CD4-positive, alpha-beta T cell treated with Interleukin-2 at 100 ng/mL for 4 hours (primary cell): ENCODE measurements at places on chromosomes 2 and 18.

DNA sequence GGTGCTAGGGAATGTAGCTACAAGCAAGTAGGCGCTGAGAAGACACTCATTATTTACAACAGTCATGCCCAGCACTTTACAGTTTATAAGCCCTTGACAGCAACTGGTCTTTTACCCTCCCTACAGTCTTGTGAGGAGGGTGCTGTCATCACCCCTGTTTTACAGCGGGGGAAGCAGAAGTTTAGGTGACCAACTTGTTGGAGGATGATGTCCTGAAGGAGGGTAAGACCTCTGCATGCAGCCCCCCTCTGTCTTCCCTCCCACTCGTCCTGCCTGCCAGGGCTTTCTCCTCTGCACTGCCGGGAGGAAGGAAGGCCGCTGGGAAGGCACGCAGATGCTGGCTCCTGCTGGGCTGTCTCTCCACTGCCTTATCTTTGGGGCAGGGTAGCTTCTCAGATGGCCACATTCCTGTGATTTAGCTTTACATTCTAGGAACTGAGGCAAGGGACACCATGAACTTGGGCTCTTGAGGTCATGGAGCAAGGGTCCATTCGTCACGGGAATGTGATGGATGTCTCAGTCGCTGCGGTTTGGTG lies 972 bp downstream of the IL1R1 start:
- DNase-seq, result no peak

- no peak for DNase-seq
These were observed 20.1 kb downstream of the TMEM17 start for GRCh38 chr2:62485761-62486438.

DNA sequence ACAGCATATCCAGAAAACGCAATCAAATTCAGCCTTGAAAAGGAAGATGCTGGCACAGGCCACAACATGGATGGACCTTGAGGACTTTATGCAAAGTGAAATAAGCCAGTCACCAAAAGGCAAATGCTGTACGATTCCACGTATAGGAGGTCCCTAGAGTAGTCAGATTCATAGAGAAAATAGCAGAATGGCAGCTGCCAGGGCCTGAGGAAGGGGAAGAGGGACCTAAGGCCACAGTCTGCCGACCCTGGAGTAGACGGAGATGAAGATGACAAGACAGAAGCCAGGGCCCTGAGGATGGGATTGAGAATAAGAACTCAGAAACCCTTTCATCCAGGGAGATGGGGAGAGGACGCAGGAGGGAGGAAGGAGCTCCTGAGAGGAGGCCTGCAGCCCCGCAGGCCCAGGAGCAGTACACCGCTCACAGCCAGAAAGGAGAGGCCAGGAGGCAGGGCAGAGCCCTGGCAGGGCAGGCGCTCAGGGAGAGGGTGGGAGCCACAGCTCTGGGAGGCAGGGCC lies 8.1 kb upstream of the MTERF4 start:
- DNase-seq, result no peak

DNA sequence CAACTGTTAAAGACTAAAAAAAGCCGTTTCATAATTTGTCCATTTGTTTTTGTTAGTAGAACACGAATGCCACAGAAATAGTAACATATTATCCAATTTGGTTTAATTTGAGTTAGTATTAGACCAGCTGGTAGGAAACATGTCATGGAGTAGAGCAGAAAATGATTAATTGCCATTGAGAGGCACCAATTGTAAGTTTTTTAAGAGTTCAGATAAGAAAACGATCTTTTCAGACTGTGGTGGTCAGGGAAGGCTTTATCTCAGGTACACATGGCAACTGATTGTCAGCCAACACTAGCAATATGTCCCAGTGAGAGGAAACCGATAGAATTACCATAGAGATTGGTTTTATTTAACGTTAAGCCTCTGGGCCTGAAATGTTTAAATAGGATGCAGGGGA lies 438.2 kb upstream of the MAP2 start:
- no peak for DNase-seq

DNA sequence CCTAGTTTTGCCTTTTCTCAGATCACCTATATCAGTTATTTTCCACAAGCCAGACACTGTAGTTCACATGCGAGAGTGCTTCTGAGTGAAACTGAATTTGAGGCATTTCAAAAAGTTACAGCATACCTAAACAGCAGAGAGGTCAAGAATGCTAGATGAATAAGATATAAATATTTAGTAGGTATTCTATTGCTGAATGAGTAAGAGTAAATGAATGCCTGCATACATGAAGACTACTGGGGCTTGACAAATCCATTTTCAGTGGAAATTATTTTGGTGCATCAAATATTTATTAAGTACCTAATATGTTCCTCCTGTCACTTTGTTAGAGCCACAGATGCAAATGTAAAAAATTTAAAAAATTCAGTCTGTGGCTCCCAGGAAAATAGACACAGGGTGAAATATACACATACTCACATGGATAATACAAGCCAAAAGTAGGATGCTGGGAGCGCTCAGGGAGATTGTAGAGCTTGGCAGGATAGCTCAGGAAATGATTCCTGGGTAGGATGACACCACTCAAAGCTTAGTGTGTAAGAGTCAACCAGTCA lies 27.6 kb upstream of the CDC42EP3 start:
- no peak for DNase-seq

- no peak for DNase-seq
These were observed 19.7 kb downstream of the FIGN start for GRCh38 chr2:163716101-163716500.

- DNase-seq, result peak; percentile 72
These were observed 102.3 kb downstream of the SPTBN1 start for GRCh38 chr2:54558188-54559005.

- no peak for DNase-seq
These were observed 250.0 kb upstream of the SLC39A10 start for GRCh38 chr2:195406886-195407603.

GRCh38 chr2:177165721-177166711 lies 46.6 kb upstream of the HNRNPA3 start:
- DNase-seq, result peak; percentile 17

GRCh38 chr2:1947316-1947715 lies 203.0 kb upstream of the PXDN start:
- no peak for DNase-seq

GRCh38 chr2:152427902-152428301 lies 92.9 kb downstream of the FMNL2 start:
- no peak for DNase-seq

- DNase-seq, result no peak
These were observed 14.4 kb downstream of the ELAC1 start for GRCh38 chr18:50982086-50982801.

DNA sequence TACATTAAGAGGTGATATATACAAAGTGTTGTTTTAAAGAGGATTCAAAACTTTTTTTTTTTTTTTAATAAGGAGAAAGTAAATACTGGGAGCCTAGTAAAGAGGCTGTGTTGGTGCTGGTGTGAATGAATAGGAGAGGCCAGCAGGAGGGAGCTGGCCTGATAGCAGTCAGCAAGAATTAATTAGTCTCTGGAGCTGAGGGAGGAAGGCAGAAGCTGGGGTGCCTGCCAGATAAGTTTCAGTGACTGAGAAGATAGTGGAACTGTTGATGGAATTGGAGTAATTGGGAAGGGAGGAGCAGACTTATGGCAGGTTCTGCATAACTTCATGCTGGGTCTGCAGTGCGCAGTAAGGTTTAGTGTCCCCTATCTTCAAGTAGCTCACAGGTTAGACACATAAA lies 36.2 kb upstream of the SNORC start:
- no peak for DNase-seq

DNA sequence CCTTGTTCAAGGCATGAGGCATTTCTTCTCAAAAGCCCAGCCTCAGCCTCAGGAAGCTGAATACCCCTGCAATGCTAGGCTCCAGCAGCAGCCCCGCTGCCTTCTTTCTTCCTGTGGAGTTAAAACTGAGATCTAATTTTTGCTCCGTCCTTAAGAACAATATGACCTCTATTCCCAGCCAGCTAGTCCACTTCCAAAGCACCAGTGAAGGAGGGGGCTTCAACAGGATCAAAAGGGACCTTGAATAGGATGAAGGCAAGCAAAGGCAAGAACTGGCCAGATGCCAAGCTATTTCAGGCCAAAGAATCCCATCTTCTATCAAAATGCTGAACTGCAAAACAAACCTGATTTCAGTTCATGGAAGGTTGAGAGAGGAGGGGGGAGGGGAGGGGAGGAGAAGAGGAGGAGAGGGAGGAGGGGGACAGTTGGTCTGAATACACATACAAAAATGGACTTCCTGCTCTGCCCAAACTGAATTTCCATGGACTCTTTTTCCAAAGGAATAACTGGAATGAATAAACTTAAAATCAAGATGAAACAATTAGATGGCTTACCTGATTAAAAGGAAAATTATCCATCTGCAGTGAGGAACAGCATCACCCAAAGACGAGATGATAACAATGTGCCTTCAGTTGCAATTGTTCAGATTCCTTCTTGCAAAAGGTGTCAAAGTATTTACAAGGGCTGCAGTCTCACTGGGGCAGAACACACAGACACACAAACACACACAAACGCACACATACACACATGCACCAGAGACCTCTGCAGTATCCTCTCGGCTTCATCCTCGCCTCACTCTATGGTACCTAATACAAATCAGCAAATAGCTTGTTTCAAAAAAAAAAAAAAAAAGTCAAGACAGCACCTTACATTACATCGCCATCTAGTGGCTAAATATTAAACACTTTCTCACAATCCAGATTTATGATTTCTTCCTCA lies at the start of gene SCN1A:
SCN1A (minus strand) TSS at position 804 of the 939 bp plus-strand sequence. CDS start 54,399 bp downstream, outside the sequence.
- DNase-seq, result peak; percentile 40

DNA sequence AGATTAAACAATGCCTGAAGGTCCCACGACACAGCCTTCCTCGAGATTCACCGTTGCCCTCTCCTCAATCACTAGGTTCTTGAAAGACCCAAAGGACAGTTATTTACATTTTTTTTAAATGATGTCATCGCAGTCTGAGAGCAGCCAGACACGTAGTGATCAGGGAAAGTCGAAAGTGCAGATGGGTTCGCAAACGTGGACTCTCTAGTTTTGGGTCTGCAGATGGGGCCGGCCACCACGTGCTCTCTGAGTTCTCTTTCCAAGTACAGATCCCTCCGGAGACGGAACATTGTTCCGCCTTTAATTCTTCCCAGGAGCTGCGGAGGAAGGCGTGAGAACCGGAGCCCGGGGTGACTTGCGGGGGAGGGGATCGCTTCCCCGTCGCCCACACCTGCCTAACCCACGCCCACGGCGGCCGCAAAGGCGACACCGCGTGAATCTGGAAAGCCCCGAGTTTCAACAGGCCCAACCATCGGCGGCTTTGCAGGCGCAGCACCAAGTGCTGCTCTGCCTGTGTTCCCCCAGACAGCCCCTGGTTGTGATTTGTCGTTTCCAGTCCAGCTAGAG lies 54.3 kb downstream of the PKDCC start:
- peak; percentile 95 for DNase-seq

GRCh38 chr2:154758871-154759270 lies 60.4 kb downstream of the KCNJ3 start:
- no peak for DNase-seq

GRCh38 chr2:179201869-179202268 lies 62.8 kb downstream of the SESTD1 start:
- no peak for DNase-seq

DNA sequence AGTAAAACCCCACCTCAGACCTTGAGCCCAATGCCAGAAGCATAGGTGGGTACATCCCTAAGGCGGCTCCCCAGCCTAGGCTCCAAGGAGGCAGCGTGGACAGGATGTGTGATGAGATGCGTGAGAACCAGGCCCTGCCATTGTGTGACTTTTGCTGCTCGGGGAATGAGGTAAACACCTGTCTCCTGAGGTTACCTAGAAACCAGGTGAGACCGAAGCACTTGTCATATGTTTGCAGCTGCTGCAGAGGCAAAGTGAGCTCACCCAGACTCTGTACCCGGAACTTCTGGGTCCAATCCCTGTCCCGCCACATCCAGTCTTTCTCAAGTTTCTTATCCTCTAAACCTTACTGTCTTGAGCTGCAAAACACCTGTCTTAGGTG lies 3.4 kb downstream of the FBLN7 start:
- no peak for DNase-seq

GRCh38 chr2:148545390-148546256 lies 98.9 kb upstream of the EPC2 start:
- peak; percentile 48 for DNase-seq
